Hematopoietic multipotent progenitor cell treated with erythropoietin and hydrocortisone succinate and interleukin-3 and kit ligand, for 4 days (in vitro differentiated cells): ENCODE measurements at places on chromosomes 12 and 14.

DNA sequence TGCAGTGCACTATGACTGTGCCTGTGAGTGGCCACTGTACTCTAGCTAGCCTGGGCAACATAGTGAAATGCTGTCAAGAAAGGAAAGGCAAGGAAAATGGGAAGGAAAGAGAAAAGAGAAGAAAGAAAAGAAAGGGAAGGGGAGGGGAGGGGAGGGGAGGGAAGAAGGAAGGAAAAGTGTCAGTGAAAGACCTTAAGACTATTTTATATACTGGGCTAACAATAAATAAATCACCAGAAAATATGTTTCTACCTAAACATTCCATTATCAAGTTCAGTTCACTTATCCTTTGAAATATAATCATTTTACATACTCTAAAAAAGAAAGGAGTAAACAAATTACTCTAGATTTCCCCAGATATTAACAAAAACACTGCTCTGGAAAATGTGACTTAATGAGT lies 22.1 kb downstream of the COCH start:
- DNase-seq, result no peak

GRCh38 chr12:19273482-19274330 lies 144.2 kb downstream of the PLEKHA5 start:
- peak; percentile 97 for DNase-seq

DNA sequence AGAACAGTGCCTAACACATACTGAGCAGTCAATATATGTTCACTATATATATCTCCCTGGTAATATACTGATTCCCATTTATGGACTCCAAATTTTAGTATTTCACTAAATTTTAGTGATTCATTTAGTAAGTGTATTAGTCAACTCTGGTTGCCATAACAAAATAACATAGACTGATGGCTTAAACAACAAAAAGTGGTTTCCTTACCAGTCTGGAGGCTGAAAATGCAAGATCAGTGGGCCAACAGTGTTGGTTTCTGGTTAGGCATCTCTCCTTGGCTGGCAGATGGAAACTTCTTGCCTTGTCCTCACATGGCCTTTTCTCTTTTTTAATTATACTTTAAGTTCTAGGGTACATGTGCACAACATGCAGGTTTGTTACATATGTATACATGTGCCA lies 28.7 kb downstream of the SIX6 start:
- DNase-seq, result no peak

GRCh38 chr12:117151403-117152031 lies 38.8 kb downstream of the FBXO21 start:
- DNase-seq, result no peak

DNA sequence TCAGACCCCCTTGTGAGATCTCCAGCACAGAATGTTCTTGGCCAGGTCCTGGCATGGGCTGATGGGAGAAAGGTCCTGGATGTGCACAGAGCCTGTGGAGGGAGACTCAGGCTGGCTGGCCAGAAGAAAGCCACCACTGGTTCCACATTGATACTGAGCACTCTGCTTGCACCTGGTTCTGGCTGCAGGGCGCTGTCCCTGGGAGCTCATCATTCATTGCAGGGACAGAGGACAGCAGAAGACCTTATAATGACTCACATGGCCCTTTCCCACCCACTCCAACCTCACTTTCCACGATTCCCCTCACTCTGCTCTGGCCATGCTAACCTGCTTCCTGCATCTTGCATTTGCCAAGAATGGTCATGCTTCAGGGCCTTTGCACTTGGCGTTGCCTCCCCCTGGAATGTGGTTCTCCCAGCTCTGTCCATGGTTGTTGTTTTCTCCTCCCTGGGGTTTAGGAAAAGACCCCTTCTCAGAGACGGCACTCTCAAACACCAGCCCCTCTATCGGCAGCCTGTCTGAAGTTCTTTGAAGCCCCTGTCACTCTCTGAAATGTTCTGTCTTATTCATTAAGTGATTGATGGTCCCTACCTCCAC lies 10.3 kb downstream of the KRT7 start:
- DNase-seq, result no peak

- no peak for DNase-seq
Measured at GRCh38 chr12:50013361-50014147, 11.7 kb downstream of the RACGAP1 start.

GRCh38 chr12:124744659-124745464 lies 118.8 kb downstream of the SCARB1 start:
- DNase-seq, result peak; percentile 49

DNA sequence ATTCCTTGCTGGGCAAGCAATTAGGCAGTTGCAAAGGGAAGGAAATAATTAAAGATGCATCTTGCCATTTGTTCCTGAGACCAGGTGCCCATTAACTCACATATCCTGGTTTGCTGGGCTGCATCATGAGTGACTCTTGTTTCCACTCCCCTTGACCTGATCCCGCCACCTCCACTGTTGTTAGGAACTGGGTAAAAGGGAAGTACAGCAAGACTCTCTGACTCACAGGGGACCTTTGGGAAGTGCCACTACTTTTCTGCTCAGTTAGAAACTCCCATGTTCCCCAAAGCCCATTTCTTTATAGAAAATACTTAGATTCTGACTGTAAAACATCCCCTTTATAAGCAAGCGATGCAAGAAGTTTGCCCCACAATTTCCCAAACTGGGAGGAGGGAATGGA lies 186.0 kb upstream of the BCL2L14 start:
- DNase-seq, result no peak

- no peak for DNase-seq
Measured at GRCh38 chr12:54292083-54292930, 8.5 kb downstream of the NFE2 start.

DNA sequence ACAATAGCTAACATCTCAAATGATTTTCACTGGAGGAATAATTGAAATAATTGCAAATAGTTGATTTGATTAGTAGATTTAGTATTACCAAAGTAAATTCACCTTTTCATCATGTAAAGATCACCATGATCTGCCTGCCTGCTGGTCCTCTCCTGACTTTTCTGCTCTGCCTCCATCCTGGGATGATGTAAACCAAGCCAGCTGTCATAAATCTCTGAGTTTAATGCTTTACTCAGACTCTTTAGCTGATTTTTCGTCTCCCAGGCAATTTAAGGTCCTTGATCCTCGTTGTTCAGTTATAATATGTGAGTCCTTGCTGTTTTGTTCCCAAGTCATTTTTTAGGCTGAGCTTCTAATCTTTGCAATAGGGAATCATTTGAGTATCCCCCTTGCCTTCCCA lies 138.0 kb downstream of the ANO4 start:
- no peak for DNase-seq

DNA sequence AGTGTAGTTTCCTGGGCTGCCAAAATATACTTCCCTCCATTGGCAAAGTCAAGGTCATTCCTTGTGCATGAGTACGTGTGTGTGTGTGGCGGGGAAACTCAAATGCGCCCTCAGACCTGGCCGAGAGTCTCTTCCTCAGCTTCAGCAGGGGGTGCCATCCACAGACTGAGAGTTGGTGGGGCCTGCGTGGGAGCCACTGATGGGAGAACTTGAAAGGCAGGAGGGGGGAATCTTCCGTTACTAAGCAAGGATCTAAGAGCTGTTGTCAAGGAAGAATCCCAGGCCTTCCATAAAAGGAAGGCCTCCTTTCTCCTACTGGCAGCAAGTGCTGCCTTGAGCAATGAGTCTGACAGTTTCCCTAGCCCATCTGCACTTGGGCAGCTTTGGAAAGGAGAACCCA lies 274.9 kb downstream of the EMP1 start:
- no peak for DNase-seq

DNA sequence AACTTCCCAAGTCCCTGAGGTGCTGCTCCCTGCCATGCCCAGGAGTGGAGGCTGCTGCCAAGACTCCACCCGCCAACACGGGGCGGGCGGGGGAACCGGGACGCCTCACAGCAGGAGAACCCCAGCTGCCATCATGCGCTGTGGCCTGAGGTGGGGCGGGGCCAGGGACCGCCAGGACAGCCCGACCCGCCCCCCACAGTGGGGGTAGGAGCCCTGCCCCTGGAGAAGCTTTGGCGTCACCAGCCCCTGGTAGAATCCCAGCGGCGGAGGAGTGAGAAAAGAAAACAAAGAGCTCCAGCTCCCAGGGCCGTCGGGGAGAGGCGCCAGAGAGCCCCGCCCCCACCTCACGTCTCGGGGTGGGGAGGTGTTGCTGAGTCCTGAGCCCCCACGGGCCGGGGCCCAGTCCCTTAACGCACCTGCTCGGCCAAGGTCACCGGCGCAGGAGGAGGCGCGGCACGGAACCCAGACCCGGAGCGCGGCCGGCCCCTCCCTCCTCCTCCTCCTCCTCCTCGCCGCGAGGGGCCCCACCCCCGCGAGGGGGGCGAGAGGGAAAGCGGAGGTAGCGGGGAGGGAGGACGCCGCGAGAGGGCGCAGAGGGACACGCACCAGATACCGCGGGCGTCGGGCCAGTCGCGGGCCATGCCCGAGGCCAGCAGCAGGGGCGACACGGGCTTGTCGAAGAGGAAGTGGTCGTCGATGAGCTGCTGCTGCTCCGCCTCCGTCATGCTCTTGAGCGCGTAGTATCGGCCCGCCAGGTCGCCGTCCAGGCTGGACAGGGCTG lies 1.8 kb downstream of the CKB start:
- DNase-seq, result peak; percentile 93

DNA sequence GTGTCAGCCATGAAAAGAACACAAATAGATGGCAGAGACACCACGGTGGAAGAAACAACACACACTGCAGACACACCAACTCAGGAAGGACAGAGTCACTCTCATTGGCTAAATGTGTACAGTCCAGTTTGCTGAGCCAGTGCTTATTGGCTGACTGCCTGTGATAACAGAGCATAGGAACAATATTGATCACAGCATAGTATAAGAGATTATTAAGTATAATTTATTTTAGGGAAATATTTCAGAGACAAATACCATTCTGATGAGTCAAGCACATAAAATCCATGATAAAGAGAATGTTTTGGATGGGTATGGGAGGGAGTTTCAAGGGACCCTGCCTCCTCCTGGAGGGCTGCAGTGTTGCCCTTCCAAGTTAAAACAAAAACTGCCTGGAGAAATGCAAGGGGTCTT lies 50.9 kb downstream of the BTG1 start:
- no peak for DNase-seq

- DNase-seq, result peak; percentile 55
Measured at GRCh38 chr12:132143336-132144071, 615 bp downstream of the DDX51 start.

DNA sequence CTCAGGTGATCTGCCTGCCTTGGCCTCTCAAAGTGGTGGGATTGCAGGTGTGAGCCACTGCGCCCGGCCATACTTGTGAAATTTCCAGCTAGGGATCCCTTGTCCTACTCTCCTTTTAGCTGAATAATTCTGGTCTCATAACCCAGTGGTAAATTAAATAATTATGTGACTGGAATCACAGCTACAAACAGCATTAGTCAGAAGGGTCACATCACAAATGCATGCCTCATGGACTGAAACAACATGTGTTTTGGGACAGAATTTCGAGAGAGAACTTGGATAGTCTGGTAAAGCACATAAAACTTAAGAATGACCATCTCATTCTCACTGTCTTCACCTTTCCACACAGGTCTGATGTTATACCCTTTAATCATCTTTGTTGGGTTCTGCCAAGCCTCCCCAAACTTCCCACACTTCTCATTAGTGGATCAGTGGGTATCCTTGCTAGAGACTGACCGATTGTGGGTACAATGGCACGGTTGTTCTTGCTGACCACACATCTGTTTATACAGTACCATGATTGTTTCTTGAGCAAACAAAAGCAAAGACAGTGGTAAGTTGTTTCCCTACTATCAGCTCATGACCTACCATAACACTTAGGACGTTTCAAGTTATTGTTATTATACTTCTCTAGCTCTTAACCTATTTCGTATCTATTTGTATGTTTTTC lies 5.1 kb downstream of the GPRC5D start:
- no peak for DNase-seq

DNA sequence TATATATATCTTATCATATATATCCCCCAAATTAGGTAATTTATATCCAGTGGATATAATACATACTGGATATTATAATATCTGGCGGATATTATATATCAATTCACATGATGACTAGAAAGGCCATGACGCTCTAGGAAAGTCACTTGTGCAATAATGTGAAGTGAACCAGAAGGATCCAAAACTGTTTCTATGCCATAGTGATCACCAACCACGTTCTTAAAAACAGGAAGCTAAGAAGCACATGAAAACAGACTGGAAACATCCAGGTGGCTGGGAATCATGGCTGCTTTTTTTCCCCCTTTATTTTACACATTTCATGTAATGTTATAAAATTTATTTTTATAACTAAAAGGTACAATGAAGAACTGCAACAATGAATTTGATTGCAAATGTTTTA lies 1.4 kb downstream of the GUCY2C start:
- no peak for DNase-seq

DNA sequence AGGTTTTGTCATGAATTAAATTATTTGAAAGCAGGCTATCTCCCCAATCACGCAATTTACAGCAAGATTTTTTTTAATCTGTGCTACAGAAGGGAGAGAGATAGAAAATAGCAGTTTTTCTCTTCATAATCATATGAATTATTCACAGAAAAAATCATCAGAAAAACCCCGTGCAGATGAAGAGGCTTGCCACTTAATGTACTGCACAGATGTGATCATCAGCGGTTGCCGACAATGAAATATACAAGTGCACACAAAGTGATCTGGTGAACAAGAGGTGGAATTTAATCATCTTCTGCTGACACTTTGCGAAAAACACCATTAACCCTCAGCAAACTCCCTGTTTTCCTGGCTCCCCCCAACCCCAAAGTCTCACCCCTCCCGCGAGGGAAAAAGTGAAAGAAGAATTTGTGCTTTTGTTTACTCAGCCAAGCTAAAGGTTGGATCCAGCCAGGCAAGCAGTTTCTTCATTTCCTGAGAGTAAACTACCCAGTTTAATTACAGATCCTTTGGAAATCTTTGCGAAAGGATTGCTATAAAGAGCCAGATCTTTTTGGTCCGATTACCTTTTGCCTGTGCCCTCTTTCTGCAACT lies 3.1 kb upstream of the LMO3 start:
- DNase-seq, result no peak

DNA sequence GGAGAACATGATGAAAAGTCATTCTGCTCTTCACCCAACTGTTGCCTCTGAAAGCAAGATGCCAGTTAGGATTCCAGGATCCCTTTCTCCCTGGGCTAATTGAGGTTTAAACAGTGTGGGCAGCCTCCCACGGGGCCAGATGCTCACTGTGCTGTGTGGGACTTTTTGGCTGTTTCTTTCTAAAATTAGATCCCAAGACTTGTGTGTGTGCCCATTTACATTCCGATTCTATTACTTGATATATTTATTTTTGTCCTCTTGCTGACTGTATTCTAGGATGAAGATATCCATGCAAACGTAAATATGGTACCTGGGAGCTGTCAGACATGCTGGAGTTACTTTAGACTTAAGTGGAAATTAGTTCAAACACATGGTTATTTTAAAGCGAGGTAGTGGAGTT lies 6.2 kb downstream of the IFT43 start:
- DNase-seq, result no peak

- no peak for DNase-seq
Measured at GRCh38 chr14:27995691-27996090, 770.9 kb upstream of the FOXG1 start.

DNA sequence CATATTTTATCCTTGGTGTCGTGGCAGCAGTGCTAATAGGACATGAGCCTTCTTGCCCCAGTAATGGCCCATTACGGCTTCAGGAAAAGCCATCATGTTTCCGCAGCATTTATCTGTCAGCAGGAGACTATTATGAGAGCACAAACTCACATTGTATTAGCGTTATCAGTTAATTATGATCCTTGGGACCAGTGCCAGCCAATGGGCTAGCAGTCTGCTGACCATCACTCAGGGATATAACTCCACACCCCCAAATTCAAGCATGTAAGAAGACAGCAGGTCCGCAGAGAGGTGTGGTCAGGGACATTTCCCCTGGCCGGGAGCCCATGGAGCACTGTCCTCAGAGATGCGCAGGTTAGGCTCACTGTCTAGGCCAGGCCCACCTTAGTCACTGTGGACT lies 4.9 kb upstream of the ESRRB start:
- DNase-seq, result no peak
